ENCODE measurements at places on chromosomes 11 and 22. TPM values are rescaled to one million over a fixed set of nuclear protein-coding genes. Genes with fewer than 3 reads are reported as not detected.

DNA sequence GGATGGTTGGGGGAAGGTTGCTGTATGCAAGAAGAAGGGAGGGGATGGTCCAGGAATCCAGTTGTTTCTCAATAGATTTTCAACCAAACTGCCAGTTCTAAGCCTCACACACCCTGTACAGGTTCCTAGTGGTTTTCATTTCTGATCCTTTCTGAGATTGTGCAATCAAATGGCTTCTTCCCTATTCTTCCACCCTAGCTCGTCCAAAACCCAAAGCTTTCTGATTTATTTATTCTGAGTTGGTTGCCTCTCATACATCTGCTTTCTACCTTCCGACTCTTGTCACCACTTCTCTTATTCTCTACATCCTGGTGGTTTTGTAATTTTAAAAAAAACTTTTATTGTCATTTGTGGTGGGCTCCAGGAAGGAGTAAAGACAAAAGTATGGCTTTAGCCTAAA, 12.6 kb downstream of the OR5A2 start:
- DNase-seq = no peak

APOBEC3G gene
- 7.0 TPM for total RNA-seq

- no peak for DNase-seq
Measured at GRCh38 chr11:68867066-68867465, 25.4 kb upstream of the CPT1A start.

DNA sequence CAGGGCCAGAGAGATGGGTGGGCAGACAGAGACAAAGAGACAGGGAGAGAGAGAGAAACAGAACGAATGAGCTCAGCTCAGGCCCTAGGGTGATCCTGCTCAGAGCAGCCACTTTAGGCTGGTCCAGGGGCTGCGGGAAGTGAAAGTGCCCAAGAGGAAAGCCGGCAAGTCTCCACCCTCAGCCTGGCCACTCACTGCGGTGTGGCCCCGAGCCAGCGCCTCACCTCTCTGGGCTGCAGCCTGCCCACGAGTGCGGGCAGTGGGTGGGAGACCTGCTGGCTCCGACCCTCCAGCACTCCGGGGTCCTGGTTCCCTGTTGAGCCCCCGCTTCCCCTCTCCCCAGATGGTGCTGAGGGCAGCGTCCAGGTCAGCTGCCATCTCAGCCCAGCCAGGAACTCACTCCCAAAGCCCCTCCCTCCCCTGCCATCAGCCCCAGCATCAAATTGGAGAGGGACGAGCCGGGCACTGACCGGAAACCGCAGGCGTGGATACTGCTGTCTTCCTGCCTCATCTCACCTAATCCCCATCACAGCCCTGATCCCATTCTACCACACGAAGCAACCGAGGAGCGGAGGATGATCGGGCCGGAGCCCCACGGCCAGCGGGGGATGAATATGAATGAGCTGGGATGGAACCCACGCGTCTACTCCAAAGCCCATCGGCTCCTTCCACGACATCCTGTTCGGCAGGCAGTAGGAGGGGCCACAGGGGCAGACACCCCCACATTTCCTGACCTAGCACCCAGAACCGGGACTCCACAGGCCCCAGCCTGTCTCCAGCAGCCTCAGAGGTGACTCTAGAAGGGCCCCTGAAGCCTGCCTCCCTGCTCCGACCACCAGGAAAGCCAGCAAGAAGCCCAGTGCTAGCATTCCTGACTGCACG, 16.9 kb downstream of the ELFN2 start:
- DNase-seq = no peak

DNA sequence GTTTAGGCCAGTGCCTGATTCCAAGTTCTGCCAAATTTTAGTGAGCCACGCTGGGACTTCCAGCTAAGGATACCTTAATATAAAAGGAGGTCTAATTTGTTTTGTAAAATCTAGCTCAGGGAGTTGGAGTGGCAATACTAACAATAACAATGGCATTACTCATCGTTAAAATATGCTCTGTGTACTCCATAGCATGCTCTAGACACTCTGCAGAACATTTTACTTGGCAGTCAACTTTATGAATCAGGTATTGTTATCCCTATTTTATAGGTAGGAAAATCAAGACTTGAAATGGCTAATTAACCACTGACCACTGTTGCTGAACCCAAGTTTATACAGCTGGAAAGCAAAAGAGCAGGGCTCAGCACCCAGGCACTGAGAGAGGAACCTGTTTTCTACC, 485.0 kb upstream of the KIRREL3 start:
- no peak for DNase-seq

DNA sequence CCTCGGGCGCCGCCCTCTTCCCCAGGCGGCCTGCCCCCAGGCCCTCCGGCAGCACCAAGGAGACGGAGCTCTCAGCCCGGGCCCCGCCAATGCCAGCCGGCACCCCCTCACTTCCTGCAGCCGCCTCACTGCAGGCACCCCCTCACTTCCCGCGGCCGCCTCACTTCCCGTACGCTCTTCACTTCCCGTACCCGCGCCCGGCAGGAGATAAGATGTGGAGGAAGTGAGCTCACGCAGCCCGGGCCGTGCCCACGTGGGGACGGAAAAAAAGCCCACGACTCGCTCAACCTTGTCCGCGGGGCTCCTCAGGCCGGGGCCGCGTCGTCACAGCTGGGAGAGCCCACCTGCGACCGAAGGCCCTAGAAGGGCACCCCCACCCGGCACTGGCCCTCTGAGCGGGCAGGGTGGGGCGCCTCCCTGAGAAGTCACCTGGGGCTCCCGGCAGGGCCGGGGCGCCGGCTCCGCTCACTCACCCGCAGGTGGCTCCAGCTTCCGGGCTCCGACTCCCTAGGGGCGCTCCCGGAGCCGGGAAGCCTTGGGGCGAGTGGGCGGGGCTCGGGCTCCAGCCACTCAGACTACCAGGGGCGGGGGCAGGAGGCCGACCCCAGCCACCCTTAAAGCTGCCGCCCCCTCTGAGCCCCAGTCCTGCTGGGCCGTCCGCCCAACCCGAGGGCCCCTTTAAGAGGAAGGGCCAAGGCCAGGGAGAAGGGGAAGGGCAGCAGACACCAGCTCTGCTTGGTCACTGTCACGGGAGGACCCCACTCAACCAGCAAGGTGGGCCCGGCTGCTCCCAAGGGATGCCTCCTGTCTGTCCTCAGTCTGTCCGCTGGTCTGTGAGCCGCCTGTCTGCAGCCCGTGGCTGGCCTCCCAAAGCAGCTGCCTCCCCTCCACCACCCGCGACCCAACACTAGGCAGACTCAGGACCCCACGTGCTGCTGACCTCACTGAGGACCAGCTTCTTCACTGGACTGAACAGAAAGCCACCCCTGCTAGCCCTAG, 31.4 kb downstream of the PISD start:
- peak; percentile 93 for DNase-seq

DNA sequence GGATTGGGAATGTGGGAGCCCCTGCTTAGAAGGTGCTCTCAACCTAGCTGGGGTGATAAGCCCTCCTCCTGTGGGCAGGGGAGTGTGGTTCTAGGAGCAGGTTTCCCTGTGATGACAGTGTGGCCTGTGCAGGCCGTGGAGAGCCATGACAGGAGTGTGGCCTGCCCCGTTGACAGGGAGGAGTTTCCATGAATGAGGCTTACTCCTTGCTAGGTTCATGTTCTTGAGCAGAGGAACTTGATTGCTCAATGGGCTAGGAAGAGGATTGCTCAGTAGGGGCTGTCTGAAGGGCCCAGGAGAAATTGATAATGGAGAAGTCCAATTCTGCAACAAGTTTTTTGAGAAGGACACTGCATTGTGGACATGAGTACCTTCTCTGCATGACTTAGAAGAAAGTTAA, 92.0 kb downstream of the PPP6R3 start:
- no peak for DNase-seq

DNA sequence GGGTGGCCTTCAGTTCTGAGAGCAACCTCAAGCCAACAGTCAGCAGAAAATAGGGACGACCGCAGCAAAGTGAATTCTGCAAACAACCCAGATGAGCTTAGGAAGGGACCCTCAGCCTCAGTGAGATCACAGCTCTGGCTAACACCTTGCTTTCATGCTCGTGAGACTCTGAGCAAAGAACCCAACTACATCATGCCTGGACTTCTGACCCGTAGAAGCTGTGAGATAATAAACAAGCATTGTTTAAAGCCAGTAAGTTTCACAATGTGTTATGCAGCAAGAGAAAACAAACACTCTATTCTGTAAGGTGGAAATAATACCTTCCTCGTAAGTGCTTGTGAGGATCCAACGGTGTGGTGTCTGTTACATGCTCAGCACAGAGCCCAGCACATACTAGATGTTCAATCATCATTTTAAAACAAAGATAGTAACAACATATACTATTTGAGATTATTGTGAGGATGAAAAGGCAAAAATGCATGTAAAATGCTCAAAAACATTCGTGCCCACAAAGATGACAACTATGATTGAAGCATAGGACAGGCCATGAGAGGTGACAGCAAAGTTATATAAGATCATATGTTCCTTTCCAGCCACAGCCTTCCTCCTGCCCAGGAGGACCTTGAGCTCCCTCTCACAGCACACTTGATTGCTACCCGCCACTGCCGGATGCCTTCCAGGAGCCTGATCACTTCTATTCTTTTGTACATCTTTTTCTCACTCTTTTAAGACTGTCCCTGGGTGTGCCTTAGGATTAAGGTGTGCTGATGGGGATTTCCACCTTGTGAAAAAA, 433.3 kb downstream of the BUD13 start:
- no peak for DNase-seq

GRCh38 chr11:45610627-45611026, 54.8 kb downstream of the CHST1 start:
- no peak for DNase-seq

- DNase-seq = no peak
Measured at GRCh38 chr11:9069256-9069655, 22.1 kb downstream of the SCUBE2 start.

ASPHD2 gene
- total RNA-seq = 2.6 TPM

DNA sequence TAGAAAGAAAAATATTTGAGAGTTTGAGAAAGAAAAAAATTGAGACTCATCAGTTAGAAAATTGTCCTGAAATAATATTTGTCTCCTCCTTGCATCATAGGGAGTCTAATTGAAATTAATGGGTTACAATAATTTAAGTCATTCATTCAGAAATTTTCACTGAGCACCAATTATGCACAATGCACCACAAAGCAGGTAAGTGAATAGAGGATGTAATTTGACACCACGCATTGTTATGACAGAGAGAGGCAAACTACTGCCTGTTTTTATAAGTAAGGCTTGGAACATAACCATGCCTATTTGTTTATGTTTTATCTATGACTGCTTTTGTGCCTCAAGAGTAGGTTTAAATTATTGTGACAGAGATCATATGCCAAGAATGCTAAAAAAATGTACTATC, 537.9 kb upstream of the FAT3 start:
- no peak for DNase-seq

OR51I1 gene
- 0.49 TPM for total RNA-seq

GRCh38 chr22:28397306-28397705, 282.3 kb downstream of the TTC28 start:
- DNase-seq = no peak

GRCh38 chr11:130744794-130745193, 171.5 kb downstream of the SNX19 start:
- DNase-seq = no peak

GRCh38 chr11:69375316-69376154, 81.6 kb downstream of the MYEOV start:
- peak; percentile 58 for DNase-seq

DNA sequence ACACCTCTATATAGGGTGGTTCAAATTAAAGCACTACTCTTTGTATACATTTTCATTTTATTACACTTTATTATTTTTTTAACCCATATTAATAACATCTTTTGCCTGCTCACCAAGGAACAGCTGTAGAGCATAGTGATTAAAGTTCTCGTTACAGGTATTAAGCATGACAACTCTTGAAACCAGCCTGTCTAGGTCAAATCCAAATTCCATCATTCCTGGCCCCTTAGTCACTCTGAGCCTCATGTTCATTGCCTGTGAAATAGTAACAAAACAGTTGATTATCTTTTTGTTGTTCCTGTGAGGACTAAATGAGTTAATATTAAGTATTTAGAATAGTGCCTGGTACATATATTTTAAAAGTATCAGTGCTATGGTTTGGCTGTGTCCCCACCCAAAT, 334.5 kb downstream of the RAB38 start:
- no peak for DNase-seq

- DNase-seq = no peak
Measured at GRCh38 chr11:78943841-78944240, 369.2 kb upstream of the NARS2 start.

- DNase-seq = no peak
Measured at GRCh38 chr11:17014321-17014832, at the start of gene PLEKHA7. PLEKHA7 (minus strand) TSS chr11:17014414; CDS start chr11:17014401, 13 bp downstream.

DNA sequence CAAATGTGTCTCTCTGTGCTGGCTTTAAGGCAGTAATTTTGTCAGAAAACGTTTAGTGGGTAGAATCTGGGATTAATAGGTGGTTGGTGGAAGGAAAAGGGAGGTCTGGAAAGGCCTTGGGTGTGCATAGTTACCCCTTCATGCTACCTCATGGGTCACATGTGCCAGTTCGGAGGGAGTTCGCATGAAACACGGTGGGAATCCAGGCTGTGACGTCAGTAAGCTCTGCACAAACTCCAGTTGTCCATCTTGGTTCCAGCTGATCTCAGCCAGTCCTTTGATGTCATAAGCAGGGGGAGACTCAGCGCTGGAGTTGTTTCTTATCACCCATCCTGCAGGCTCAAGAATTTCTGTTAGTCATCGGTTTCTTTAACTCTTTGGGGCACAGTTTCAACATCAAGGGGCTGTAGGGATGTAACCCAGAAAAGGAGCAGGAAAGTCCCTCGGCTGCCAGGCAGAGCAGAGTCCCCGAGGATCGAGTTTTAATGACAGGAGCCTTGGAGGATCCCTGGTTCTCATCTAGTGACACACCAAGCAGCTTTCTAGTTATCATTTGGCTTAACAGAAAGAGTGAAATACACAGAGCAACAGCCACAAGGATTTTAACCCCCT, 28.9 kb downstream of the MOV10L1 start:
- DNase-seq = no peak

- DNase-seq = no peak
Measured at GRCh38 chr11:63870351-63871140, 31.6 kb downstream of the MARK2 start.

PRR33 gene
- total RNA-seq = not detected

All from aorta (tissue), 5 donors.